ENCODE measurements at places on chromosomes 1 and 21. TPM values are rescaled to one million over a fixed set of nuclear protein-coding genes. Genes with fewer than 3 reads are reported as not detected.
A peak's percentile ranks its signal among the peaks of the same experiment; 100 is the strongest.

DNA sequence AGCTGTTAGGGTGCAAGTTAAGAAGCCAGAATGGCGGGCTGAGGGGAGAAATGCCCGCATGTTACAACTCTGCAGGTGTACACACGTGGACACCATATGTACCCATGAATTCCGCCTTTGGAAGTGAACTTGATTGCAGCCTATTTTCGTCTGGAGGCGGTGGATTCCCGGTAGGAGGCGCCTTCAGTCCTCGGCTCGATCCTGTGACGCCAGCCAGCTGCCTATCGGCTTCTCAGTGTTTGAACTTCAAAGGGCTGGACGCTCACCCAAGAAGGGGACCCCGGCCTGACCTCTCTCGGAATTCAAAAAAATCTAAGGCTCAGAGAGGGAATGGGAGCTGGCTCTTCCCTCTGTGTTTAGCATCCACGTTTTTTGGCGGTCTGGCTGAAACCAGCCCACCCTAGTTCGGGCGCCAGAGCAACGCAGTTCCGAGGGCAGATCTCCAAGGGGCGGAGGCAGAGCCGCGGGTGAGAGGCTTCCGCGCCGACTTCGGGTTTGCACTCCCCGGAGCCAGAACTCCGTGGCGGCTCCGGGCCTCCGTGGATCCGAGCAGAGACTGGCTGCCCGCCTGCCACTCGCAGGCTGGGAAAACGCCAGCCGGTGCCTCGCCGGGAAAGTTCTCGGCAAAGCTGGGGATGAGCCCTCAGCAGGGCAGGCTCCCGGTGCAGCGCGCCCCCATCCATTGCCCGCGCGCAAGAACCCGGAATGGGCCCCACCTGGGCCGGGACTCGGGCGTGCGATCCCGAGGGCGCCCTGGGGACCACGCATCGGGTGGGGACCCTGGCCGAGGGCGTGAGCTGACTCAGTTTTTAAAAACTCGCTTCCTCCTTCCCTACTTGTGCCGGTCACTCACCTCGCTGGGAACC lies 996 bp upstream of the TMEM51 start:
- peaks cover 16% of the 10 kb centered on the region for H3K27me3 ChIP-seq
- peak overlapping the region; percentile 67 for H3K4me3 ChIP-seq
- DNase-seq = no peak
- no peaks in the 10 kb centered on the region for H3K36me3 ChIP-seq
- peaks cover 25% of the 10 kb centered on the region for H3K4me1 ChIP-seq

GRCh38 chr1:94121411-94121821 lies 468 bp upstream of the ABCA4 start:
- H3K36me3 ChIP-seq = no peaks in the 10 kb centered on the region
- no peak overlapping the region for H3K27ac ChIP-seq
- peaks cover 7% of the 10 kb centered on the region for H3K27me3 ChIP-seq
- no peaks in the 10 kb centered on the region for H3K4me1 ChIP-seq
- DNase-seq = no peak
- H3K4me3 ChIP-seq = no peak overlapping the region

The A3GALT2 gene
- total RNA-seq = not detected

The SLC30A10 gene
- not detected for total RNA-seq

All from GM12878 (cell line).